ENCODE measurements at places on chromosomes 3 and 15.

DNA sequence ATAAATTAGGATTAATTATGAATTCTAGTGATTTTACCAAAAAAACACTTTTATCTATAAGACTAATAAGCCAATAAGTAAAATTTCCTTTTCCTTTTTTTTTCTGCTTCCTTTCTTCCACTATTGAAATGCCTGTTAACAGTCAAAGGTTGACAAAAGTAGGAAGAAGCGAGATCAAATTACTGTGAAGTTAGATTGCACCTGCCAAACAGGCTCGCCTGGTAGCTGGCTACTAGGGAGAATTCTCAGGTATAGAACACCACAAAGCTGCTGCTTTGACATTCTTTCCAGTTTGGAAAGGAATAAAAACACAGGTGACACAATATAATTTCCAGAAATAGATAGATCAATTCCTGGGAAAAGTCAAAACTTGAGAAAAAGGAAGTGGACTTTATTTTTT, 749.0 kb downstream of the NSUN3 start:
- DNase-seq, result no peak

GRCh38 chr15:63261311-63261710, 16.1 kb upstream of the APH1B start:
- no peak for DNase-seq

DNA sequence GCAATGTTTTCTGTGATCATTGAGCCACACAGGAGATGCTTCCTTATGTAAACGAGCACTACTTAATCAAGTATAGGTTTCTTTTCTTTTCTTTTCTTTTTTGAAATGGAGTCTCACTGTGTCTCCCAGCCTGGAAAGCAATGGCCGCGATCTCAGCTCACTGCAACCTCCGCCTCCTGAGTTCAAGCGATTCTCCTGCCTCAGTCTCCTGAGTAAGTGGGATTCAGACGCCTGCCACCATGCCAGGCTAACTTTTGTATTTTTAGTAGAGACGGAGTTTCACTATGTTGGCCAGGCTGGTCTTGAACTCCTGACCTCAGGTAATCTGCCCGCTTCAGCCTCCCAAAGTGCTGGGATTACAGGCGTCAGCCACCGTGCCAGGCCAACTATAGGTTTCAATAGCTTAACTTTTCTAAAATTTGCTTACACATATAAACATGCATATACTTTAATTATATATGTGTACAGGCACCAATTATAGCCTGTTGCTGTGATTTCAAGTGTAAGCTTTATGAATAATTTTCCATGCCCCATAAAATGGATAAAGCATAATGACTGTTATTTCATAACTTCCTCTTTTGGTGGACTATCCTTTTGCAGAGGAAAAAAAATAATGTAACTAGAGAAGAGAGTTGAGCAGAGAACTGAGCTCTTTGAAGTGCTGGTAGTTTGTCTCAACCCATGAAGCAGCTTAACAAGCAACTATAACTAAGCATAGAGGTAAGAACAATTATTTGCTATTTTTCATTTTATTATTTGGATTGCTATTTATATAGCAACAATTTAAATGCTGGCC, 24.8 kb upstream of the MBNL1 start:
- no peak for DNase-seq

- DNase-seq, result peak; percentile 57
Measured at GRCh38 chr3:179196098-179196497, 47.9 kb downstream of the PIK3CA start.

- DNase-seq, result no peak
Measured at GRCh38 chr3:126895178-126896066, 87.5 kb upstream of the PLXNA1 start.

- no peak for DNase-seq
Measured at GRCh38 chr15:39330061-39330460, 250.8 kb upstream of the THBS1 start.

DNA sequence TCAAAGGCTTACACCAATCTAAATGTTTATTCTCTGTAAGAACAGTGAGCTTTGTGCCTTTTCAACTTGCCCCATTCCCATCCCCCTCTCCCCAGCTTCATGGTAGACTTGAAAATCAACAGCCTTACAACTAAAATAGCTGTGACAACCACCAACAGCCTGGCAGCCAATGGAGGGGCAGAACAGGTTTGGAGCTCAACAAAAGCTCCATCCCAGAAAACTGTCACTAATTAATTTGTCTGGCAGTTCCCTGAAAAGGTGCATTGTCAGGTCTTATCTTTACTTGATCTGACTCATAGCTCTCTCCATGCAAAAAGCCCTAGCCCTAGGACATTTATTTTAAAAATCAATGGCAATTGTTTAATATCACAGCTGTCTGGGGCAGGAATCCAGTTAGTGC, 22.6 kb downstream of the MTHFS start:
- DNase-seq, result no peak

DNA sequence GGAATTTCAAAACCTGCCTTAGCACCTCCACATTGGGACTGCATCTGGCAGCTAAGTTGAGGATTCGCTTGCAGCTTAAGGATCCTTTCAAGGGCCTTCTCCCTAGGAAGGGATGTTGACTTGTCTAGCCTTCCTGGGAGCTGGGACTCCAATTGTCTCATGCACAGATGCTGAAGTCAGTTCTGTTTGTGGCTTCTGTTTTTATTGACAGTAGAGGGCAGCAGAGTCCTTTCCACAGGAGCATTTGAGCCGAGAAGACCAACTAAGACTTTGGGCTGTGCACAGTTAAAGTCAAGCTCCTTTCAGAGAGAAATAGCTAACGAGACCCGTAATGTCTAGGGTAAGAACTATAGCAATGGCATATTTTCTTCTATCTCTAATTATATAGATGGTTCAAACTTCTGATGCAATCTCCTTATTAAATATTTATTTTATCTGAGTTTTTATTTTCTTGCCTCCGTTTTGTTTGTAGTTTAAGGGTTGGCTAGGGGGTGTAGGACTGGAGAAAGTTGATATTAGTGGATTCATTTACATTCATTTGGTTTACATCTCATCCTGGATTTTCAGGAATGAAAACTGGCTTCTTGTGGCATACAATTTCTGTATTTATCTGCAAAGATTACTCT, 59.7 kb upstream of the KBTBD8 start:
- no peak for DNase-seq

DNA sequence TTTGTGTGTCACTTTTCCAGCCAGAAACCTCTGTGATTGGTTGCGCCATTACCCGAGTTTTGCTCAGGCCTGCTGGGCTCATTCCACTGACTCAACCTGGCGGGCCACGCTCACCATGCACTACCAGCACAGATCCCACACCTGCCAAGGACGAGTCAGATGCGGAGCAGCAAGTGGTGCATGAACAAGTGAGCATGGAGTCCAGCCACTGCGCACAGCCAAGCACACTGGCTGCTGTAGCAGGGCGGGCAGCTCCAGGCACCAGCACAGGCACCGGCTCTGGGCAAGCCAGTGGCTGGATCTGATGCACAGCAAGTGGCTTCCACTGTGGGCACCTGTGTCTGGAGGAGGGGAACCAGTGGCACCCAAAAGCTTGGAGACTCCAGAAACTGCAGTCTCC, 110.4 kb downstream of the CBLB start:
- no peak for DNase-seq

DNA sequence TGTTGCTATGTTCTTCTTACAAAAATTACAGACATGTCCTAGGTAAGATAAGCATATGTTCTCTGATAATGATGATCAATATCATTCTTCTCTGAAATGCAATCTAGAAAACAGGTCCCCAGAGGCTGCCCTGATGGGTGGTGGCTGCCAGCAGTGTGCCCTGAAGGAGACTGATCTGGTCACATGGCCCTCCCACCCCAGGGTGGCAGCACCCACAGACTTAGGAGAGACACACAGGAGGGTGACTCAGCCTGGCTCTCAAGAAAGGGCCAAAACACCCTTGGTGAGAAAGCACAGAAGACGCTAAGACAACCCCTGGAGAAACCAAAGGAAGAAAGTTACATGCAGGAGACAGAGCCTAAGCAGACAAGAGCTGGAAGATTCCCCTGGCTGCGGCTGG, 203.7 kb downstream of the TJP1 start:
- DNase-seq, result no peak

DNA sequence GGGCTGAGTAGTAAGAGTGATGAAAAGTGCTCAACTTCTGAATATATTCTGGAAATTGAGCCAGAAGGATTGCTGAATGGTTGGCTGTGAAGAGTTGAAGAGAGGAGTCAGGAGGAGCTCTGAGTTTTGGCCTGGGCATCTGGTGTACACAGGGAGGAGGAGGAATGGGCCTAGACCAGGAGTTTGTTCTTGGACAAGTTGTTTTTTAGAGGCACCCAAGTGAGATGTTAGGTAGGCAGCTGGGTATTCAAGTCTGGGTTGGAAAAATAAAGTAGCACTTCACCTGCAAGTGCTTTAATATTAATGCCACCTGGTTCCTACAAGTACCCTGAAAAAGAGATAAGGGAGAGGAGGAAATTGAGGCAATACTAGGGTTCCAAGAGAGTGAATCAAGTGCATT, 14.7 kb downstream of the BSN start:
- DNase-seq, result no peak

DNA sequence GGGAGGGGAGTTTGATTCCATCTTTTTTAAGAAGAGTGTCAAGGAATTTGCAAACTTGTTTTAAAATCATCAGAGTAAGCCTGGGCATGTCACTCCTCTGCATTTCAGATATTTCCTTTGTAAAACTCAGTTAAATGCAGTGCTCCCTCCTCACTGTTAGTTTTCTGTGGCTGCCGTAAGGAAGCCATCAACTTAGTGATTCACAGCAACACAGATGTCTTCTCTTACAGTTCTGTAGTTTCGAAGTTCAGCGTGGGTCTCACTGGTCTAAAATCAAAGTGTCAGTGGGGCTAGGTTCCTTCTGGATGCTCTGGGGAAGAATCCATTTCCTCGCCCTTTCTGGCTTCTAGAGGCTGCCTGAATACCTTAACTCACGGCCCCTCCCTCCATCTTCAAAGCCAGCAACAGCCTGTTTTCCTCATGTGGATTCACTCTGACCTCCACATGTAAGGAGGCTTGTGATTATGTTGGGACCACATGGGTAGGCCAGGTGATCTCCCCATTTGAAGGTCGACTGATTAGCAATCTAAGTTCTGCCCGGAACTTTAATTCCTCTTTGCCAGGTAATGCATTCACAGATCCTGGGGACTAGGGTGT, 12.4 kb downstream of the ISG20 start:
- DNase-seq, result no peak

- DNase-seq, result no peak
Measured at GRCh38 chr3:135076341-135076740, 281.3 kb downstream of the EPHB1 start.

GRCh38 chr3:64684715-64685261, 3.0 kb downstream of the ADAMTS9 start:
- DNase-seq, result no peak

DNA sequence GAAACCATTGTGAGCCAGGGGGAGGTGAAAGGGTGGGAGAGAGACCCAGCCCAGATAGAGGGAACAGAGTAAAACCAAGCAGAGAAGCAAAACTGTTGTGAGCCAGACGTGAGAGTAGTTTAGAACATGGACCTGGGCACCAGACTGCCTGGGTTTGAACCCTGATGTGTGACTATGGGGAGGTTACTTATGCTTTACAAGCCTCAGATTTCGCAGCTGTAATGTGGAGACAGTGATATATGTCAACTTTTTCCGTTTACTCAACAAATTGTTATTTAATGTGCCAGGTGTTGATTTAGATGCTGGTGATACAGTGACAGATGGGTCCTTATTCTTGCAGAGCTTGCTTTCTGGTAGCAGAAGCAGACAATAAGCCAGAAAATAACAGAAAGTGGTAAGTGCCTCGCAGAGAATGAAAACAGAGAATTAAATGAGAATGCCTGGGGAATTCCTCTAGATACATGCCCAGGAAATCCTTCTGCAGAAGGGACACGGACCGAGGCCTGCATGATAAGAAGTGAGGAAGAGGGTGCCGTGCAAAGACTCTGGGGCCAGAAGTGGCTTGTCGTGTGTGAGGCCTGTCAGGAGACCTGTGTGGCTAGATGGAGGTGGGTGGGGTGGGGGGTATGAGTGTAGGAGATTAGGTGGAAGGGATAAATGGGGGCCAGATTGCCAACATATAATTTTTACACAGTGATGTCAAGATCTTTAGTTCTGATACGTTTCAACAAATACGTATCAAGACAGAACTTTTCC, 15.0 kb downstream of the KAT2B start:
- no peak for DNase-seq

- no peak for DNase-seq
Measured at GRCh38 chr15:85389306-85389650, 8.9 kb downstream of the AKAP13 start.

GRCh38 chr3:24972491-24972890, 455.6 kb upstream of the RARB start:
- DNase-seq, result no peak

GRCh38 chr15:53404930-53405493, 354.5 kb downstream of the WDR72 start:
- no peak for DNase-seq

DNA sequence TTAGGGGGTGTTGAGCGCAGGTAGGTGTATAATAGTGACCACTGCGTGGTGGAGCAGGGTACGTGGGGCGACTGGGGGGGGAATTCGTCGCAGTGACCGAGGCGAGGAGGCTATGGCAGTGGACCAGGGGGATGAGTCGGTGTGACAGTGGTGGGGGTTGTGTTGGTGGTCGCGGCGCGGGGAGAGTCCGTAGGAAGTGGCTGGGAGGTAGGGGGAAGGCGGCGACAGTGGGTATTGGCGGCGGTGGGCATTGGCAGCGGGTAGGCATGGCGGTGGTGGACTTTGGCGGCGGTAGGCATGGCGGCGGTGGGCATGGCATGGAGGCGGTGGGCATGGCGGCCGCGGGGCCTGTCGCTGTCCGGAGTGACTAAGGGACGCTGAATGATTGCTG, 739 bp downstream of the SNRPN start:
- DNase-seq, result peak; percentile 30

- DNase-seq, result no peak
Measured at GRCh38 chr3:125359700-125360099, 15.4 kb downstream of the ZNF148 start.

DNA sequence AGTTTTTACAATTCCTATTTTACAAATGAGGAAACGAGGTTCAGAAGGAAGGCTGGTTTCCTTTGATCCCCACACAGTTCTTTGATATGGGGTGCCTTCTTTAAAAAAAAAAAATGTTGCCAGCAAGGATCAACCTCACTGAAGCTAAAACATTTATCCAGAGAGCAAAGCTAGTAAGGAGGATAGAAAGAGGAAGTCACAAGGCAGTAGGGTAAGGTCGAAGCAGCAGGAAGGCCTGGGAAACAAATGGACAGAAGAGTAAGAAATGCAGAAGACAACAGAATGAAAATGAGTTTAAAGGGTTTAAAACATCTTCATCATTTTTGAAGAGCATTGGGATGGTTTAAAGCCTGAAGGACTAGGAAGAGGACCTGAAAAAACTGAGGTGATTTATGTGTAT, 30.6 kb upstream of the CP start:
- no peak for DNase-seq

DNA sequence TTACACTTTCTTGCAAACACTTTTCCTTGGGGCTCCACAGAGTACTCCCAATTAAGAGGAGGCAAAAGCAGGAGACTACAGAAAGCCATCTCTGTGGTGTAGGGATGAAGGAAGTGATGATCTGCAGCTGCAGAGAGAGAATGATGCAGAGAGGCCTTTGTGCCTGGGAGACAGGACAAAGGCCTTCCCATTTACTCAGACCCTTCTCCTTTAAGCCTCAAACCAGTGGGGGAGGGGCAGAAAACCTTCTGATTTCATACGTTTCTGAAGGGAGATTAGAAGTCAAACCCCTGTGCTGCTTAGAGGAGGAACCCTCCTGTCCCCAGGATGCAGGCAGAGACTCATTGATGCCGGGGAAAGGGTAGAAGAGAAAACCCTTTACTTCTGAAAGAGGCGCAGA, 130.8 kb downstream of the NEO1 start:
- DNase-seq, result no peak
